ENCODE measurements at places on chromosomes 16 and 17. TPM values are rescaled to one million over a fixed set of nuclear protein-coding genes. Genes with fewer than 3 reads are reported as not detected.

GRCh38 chr16:2979669-2980226, 498 bp downstream of the PKMYT1 start:
- DNase-seq, result no peak

GRCh38 chr16:77322757-77323156, 112.1 kb downstream of the ADAMTS18 start:
- no peak for DNase-seq

GRCh38 chr17:76419576-76420260, 33.2 kb downstream of the UBE2O start:
- DNase-seq, result no peak

DNA sequence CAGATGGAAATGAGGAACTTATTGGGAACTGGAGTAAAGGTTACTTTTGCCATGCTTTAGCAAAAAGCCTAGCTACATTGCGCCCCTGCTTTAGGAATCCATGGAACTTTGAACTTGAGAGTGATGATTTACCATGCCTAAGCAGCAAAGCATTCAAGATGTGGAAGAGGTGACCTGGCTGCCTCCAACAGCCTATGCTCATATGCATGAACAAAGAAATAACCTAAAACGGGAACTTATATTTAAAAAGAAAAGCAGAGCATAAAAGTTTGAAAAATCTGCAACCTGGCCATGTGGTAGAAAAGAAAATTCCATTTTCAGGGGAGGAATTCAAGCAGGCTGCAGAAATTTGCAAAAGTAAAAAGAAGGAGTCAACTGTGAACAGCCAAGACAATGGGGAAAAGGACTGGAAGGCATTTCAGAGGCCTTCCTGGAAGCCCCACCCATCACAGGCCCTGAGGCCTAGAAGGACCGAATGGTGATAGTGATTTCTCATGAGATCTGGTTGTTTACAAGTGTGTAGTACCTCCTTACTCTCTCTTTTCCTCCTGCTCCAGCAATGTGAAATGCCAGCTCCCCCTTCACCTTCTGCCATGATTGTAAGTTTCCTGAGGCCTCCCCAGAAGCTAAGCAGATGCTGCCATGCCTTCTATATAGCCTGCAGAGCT, 48.7 kb downstream of the MRPS23 start:
- no peak for DNase-seq

DNA sequence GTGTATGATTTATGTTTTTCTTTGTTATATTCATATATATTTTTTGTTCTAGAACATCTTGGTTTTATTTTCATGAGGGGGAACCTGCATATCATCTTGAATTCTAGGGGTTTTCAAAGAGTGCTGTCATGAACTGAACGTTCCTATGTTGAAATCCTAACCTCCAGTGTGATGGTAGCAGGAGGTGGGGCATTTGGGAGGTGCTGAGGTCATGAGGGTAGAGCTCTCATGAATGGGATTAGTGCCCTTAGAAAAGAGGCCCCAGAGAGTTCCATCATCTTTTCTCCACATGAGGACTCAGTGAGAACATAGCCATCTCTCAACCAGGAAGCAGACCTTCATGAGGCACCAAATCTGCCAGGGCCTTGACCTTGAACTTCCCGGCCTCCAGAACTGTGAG, 34.6 kb upstream of the CCDC182 start:
- no peak for DNase-seq

DNA sequence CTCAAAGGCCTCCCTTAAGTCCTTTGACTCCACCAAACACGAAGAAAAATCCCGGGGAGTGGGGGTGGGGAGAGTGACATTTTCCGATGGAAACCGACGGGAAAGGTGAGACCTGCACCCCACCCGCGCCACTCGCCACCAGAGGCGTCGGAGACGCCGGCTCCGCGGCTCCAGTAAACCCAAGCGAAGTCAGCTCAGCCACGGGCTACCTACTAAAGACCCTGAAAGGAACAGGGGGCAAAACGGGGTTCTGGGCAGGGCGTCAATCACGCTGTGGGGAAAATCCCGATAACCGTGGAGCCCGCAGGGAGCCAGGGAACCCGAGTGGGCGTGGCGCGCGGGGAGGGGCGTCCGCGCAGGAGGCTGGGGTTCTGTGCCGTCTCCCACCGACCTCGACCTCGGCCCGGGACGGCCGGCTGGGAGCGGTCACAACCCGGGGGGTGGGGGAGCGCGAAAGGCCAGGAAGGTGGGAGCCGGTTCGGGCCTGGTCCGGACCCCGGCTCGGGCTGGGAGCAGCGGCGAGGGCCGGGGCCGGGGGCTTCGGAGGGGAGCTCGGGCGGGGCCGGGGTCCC, 565 bp downstream of the WDR45B start:
- DNase-seq, result peak; percentile 54

GRCh38 chr17:44900894-44901293, 1.6 kb upstream of the EFTUD2 start:
- DNase-seq, result no peak

DNA sequence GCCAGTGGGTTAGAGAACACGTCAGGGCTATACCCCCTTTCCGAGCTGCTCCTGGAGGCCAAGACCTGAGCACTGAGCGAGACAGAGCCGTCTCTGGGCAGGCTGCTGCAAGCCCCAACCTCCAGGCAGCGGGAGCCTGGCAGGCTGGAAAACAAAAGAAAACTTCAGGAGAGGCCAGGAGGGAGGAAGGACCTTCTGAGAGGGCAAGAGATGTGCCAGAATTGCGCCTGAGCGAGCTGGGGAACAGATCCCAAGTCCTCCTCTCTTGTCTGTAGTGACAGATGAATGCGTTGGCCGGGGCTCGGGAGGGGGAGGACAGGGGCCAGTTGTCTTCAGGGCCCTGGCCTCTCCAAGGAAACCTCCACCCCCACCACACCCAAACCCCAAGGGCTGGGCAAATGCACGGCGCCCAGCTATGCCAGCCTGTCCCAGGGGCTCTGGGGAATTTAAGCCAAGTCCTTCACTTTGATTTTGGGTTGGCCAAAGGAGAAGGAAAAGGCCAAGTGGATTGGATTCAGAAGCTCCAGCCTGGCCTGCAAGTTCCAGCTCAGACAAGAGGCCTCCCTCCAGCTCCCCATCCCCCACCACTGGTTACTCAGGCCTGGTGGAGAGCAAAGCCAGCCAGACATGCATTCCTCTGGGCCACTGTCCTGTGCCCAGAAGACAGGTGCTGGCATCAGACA, 18.1 kb downstream of the SDK2 start:
- no peak for DNase-seq

GRCh38 chr17:63364387-63364786, 81.7 kb downstream of the CYB561 start:
- no peak for DNase-seq

DNA sequence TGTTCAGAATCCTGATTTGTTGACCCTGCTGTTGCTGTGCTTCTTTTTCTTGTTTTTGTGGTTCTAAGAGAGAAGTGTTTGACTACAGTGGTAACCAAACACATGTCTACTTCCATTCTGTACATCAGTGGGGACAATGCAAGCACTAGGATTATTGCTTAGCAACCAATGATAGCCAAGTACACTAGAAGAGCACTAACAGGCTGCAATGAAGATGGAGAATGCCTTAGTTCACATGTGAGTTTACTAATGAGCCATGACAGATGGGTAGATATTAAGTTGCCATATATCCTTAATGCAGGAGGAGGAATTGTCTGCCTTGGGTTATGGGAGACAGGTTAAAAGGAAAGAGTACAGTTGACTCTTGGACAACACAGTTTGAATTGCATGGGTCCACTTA, 8.3 kb downstream of the EFCAB5 start:
- no peak for DNase-seq

DNA sequence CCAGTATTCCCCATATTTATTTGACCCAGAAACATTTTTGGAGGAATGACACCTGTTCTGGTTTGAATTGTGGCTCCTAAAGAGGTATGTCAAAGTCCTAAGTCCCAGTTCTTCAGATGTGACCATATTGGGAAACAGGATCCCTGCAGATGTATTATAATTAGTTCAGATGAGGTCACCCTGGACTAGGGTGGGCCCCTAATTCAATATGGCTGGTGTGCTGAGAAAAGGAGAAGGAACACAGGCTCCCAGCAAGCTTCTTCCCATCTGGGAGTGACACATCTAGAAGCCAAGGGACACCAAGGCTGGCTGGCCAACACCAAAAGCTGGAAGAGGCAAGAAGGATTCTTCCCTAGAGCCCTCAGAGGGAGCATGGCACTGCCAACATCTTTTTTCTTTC, 3.8 kb upstream of the GCSH start:
- no peak for DNase-seq

Gene IGSF6
- not detected for total RNA-seq

Gene C16orf89
- 0.55 TPM for total RNA-seq
